ENCODE measurements at places on chromosomes 12 and 14.

DNA sequence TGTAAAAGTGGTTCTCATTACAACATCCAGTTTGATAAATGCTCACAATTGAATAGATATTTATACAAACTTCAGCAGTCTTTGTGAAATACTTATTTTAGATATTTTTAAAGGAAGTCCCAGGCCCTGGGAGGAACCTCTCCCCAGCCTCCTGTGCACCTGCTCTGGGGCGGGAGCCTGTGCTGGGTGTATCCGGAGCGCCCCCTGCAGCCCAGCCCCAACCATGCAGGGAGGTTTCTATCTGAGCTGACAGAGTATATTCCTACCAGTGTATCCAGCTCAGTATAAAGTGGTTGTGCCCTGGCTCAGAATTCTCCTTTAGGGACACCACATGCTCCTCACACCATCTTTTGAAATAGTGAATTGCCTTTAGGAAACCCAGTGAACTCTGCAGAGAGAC lies 851.8 kb downstream of the TMEM121 start:
- no peak for DNase-seq

DNA sequence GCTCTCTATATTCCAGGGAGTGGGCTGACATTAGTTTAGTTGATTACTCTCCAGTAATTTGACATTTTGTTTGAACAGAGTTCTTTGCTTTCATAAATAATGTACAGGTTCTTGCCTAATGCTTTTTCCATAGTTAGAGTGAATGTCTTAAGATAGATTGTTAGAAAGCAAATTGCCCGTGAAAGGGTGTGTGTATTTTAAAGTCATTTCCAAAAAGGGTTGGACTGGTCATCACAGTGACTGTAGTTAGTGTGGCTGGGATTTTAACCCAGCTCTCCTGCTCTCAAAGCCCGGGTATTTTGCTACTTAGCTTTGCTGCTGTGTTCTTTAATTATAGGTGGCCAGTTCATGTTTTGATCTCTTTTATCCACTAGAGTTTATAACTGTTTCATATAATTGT lies 74.2 kb downstream of the DNAH10 start:
- DNase-seq, result no peak

- no peak for DNase-seq
Observed at GRCh38 chr12:31234053-31234840, 91.7 kb downstream of the SINHCAF start.

DNA sequence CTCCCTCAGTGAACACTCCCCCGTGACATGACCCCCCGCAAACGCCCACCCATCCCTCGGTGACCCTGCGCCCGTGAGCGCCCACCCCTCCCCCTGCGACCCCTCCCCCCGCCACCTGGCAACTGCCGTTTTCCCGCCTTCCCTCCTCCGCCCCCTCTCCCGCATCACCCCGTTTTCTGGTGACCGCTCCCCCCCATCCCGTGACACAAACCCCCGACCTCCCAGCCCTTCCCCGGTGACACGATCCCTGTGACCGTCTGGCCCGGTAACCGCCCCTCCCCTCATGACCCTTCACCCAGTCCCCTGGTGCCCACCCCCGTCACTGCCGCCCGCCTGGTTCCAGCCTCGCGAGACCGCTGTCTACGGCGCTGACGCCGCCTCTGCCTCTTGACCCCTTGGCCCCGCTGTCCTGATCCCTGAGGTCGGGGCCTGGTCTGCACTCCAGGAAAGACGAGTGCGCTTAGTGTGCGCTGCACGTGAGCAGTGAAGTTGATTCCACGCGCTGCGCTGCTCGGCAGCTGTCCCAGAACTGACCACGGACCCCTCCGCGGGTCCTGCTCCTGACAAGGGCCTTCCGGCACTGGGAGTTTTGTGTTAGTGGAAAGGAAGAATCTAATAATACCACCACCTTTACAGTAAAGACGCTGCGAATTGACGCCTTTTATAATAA lies 59.4 kb downstream of the DDX51 start:
- DNase-seq, result peak; percentile 68

DNA sequence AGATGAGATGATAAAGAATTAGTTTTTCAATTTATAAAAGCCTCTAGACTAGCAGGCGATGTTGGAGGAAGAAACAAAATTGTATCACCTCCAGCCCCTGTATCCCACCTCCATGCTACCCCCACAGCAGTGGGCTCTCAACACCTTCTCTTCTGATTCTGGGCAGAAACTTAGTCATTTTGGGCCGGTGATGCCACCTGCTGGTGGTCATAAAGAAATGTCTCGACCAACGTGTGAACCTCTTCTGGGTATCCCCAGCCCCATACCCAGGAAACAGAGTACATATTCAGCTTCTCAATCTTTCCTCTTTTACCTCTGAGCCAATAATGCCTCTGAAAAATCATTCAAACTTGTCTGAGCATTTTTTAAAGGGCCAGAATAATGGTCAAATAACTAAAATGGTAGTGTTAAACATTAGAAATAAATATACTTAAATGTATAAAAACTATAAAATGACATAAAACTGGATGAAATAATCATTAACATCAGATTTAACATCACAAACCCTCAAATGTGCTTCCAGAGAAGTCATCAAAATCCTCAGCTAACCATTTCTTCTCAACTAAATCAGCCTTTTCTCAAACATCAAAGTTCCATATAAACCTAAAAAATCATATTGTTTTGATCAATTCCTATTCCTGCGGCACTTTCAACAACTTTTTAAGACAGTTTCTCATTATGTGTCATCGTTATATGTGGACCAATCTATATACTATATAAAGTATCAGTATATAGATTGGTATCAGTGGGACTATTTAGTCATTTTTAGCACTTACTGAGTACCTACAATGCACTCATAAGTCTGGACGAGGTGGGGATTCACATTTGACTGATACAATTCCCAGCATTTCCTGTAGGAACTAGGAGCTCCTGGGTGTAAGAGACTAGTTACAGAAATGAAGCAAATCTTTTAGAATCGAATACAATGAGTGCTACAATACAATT lies 69.4 kb downstream of the ATXN2 start:
- DNase-seq, result peak; percentile 67

- no peak for DNase-seq
Observed at GRCh38 chr12:65389436-65389835, 111.0 kb downstream of the MSRB3 start.

- no peak for DNase-seq
Observed at GRCh38 chr12:125032466-125033152, 32.6 kb upstream of the AACS start.

DNA sequence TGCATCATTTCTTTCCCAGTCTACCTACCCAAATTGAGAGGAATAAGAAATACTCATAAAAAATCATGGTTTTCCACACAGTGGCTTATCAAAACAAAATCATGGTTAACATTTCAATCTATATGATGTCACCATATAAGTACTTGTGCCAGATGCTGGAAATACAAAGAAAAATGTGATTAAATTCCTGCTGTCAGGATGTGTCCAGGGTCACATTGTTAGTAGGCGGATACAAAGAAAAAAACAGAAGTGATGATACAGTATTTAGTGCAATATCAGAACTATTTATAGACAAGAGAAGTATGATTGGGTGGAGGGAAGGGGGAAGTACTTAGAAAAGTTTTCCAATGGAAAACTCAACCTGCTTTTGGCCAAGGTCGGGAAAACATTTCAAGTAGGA lies 47.0 kb upstream of the OR6J1 start:
- DNase-seq, result peak; percentile 34

GRCh38 chr12:100574187-100575074 lies 947 bp downstream of the GAS2L3 start:
- peak; percentile 16 for DNase-seq

- DNase-seq, result no peak
Observed at GRCh38 chr12:48084066-48084465, 21.8 kb downstream of the SENP1 start.

DNA sequence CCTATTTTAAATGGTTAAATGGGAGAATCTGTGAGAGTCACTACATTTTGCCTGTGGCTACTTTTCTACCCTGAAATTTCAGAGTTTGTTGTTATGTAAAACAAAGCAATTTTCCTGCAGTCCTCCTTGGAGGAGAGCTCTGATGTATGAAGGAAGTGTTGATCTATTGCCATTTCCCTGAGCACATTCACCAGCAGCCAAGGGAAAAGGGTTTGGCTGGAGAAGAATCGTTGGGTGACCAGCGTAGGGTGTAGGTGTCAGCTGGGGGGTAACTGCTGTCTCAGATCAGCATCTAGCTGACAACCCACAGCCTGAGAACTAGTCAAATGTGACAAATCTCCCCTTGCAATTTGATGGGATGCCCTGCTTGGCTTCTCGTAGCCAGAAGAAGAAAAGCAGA lies 230.5 kb downstream of the PDZRN4 start:
- DNase-seq, result no peak

DNA sequence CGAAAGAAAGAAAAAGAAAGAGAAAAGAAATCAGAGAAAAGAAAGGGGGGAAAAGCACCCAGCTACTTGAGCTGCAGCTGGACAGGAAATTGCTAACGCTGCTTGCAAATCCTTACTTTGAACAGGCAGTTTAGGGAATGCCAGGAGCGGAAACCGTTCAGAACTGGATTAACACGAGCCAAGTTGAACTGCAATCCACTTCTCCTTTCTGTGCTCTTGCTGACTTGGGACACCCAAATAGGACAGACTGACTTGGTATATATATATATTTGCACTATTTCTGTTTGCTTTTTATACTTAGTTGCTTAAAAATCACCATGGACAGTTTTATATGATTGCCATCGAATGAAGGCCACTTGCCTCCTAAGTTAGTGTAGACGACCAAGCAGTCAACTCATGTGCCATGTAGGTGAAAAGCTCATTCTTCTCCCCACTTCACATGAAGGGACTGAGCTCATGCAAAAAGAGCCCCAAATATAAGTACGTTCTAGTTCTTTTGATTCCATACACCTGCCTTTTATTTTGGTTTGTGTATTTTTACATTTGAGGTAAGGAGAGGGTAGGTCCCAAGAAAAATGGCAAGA lies 5.5 kb downstream of the DUSP6 start:
- no peak for DNase-seq

DNA sequence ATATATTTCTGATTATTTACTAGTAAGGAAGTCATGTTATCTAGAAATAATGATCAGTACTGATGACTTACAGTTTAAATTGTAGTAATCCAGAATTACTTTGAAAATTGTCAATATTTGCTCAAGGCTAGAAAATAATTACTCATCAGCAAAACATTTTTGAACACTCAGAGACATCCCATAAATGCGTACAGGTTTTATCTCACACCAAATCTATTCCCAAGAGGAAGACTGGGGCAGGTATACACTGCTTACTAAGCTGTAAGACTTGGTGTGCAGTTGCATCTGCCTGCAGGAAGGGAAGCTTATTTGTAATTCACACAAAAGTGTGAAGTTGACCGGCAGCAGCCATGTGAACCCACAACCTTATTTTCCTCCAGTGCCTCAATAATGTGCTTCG lies 146.4 kb downstream of the CCER1 start:
- DNase-seq, result no peak

- DNase-seq, result no peak
Observed at GRCh38 chr14:38982278-38982677, 120.8 kb downstream of the SEC23A start.

DNA sequence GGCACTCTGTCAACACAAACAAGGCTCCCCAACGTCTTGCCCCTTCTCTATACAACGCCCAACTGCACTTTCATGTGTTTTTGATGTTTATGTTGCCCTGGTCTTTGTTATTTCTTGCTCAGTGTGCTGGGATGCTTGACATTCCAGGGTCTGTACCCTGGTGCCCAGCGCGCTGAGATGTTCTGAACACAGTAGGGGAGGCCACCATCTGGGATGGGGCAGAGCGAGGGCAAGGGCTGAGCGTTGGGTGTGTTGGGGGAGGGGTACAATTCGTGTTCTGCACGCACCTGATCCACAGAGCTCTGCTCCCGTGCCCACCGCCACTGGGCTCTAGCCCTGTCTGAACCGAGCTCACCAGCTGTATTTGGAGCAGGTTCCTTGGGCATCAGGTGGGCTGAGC lies 52.9 kb downstream of the ISCA2 start:
- no peak for DNase-seq

GRCh38 chr14:24848102-24848790 lies 201.7 kb downstream of the STXBP6 start:
- no peak for DNase-seq

DNA sequence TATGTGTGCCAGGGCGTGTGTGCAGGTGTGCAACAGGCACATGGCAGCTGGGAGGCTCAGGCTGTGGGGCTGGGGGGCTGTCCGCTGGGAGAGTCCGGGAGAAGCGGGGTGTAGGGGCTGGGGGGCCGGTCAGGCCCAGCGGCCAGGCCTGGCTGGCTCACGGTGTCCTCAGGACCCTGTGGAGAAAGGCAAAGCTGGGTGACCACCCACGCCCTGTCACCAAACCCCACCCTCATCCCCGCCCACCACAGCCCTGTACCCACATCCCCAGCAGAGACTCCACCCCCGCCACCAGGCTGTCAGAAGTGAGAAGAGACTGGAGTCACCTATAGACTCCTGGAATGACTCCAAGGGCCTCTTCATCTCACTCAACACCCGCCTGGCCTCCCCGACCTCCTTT lies 85.3 kb downstream of the SCARB1 start:
- no peak for DNase-seq

GRCh38 chr14:87018294-87018693 lies 974.7 kb downstream of the GALC start:
- DNase-seq, result no peak

GRCh38 chr14:104735830-104736642 lies 12.0 kb downstream of the ADSS1 start:
- peak; percentile 61 for DNase-seq

DNA sequence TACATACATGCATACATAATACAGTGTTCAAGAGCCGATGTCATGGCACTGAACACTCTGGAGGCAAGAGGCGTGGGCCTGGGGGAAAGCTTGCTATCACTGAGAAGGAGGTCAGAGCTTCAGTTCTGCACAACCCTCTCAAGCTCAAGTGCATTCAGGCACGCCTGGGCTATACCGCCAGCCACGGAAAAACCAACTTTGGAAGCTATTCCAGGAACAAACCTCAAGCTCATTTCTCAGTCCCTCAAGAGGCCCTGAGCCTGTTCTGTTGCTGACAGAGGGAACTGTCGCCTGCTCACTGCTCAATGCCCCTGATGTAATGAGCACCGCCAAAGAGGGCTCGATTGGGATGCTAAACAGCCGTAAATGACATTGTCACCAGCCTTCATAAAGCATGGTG lies 9.2 kb downstream of the NOS1 start:
- no peak for DNase-seq

DNA sequence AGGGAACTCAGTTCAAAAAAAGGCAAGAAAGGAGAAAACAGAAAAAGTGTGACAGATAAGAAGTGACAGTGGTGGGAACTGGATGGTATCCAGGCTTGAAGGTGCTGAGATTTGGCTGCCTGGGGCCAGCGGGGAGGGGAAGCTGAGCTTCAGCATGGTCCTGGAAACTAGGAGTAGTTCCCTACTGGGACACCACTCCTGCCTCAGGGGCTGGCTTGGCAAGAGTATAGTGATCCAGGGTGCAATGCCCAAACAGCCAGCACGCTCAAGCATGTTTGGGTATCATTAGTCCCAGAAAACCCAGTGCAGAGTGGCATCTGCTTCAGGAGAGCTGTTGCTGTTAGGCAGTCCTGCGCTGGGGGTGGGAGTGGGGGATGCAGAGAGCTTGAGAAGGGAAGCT lies 49.5 kb upstream of the KTN1 start:
- DNase-seq, result no peak

- DNase-seq, result no peak
Observed at GRCh38 chr14:90545382-90545781, 148.6 kb downstream of the CALM1 start.
